ENCODE measurements at places on chromosomes 4 and X. TPM values are rescaled to one million over a fixed set of nuclear protein-coding genes. Genes with fewer than 3 reads are reported as not detected.

- no peak for DNase-seq
These were observed 132.1 kb upstream of the RAPGEF2 start for GRCh38 chr4:158970812-158971211.

DNA sequence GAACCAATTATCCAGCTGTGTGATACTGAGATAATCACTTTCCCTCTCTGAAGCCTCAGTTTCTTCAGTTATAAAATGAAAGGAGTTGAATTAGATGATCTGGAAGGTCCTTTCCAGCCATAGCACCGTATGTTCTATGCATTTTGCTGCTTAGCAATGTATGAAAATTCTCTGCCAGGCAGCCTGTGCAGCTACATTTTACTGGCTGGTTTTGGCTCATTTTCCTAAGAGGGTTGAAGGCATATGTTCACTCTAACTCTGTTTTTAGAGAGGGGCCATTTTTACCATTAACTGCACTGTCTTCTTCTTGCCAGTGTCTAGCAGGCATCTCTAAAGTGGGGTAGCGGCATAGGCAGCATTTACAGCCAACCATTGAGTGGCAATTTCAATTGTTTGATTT is 26.1 kb downstream of the TRPC5 start:
- no peak for DNase-seq

- DNase-seq = no peak
These were observed 124.5 kb downstream of the DMD start for GRCh38 chrX:33086886-33087285.

DNA sequence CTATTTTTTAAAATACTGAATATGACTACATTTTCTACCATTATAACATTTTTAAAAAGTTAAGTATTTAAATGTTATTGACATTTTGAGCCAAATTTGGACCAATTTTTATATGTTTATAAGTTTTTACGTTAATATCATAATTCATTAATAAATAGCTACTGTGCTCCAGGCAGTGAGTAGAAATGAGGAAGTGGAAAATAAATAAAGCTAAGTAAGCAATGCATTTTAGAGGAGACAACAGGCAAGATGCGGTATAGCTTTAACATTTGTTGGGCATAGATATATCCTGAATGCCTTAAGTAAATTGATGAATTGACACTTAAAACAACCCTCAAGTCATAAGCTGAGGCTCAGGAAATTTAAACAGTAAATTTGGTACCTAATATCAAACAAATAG is 474.8 kb downstream of the PCDH10 start:
- no peak for DNase-seq

DNA sequence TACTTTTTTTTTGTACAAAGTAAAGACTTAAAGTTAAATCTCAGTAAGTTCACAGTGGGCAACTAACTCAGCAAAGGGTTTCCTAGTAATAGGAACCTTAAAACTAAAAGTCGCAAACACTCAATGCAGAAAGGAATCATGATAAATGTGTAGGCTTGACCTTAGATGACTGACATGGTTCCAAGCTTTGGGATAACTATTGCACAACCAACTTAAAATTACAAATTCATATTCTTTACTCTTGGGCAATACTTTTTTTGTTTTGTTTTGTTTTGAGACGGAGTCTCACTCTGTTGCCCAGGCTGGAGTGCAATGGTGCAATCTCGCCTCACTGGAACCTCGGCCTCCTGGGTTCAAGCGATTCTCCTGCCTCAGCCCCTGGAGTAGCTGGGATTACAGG is 8.2 kb downstream of the ELOVL6 start:
- DNase-seq = no peak

- DNase-seq = no peak
These were observed 119.4 kb downstream of the AKAP4 start for GRCh38 chrX:50081282-50081889.

DNA sequence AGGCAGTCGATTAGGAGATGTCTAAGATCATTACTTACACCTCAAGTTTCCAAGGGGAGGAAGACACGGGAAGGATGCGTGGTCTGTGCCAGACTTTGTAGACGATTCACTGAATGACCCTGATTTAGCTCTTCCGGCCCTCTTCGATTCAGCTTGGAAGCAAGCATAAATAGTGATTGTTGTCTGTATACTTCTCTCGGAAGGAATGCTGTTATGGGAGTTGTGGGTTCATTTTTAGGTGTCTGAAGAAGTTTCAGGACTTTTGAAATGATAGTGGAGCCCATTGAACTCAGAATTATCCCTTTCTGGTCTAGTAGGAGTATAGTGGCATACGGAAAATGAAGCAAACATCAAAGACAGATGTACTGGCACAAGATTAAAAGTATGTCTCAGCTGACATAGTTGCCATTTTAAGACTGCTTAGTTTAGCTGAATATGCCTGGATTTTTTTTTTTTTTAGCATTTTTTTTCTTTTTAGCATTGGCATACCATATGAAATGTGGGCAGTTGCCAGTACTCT is 1.0 kb upstream of the ANKRD17 start:
- no peak for DNase-seq

GRCh38 chrX:63927848-63928247 is 142.8 kb upstream of the ARHGEF9 start:
- no peak for DNase-seq

GRCh38 chrX:116009346-116009745 is 161.2 kb upstream of the AGTR2 start:
- DNase-seq = no peak

GRCh38 chrX:118983513-118983912 is 9.1 kb downstream of the LONRF3 start:
- DNase-seq = no peak

UBE2A gene
- 45.4 TPM for total RNA-seq

FATE1 gene
- not detected for total RNA-seq

SOD3 gene
- 380 TPM for total RNA-seq

SULT1E1 gene
- total RNA-seq = not detected

GABRG1 gene
- total RNA-seq = 0.03 TPM
